ENCODE measurements at places on chromosomes 11 and 22.

GRCh38 chr22:46328797-46329196 is 6.7 kb upstream of the TRMU start:
- DNase-seq = no peak

DNA sequence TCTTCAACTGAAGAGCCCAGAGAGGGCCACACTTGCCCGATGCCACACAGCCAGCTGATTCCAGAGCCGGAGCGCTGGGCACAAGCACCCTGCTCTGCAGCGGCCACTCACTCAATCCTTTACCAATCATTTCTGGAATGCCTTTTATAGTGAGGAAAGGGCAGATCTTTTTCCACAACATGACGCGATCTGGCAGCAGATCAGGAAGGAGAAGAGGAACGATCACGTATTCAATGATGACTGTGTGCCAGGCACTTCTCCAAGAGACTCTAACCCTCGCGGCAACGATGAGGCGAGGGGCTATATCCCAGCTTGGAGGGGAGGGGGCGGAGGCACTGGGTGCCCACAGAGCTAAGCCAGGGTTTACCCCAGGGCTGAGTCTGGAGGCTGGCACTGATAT is 56.3 kb upstream of the TCF20 start:
- DNase-seq = no peak

- no peak for DNase-seq
These were observed 168.5 kb downstream of the ARHGAP42 start for GRCh38 chr11:100855466-100856067.

DNA sequence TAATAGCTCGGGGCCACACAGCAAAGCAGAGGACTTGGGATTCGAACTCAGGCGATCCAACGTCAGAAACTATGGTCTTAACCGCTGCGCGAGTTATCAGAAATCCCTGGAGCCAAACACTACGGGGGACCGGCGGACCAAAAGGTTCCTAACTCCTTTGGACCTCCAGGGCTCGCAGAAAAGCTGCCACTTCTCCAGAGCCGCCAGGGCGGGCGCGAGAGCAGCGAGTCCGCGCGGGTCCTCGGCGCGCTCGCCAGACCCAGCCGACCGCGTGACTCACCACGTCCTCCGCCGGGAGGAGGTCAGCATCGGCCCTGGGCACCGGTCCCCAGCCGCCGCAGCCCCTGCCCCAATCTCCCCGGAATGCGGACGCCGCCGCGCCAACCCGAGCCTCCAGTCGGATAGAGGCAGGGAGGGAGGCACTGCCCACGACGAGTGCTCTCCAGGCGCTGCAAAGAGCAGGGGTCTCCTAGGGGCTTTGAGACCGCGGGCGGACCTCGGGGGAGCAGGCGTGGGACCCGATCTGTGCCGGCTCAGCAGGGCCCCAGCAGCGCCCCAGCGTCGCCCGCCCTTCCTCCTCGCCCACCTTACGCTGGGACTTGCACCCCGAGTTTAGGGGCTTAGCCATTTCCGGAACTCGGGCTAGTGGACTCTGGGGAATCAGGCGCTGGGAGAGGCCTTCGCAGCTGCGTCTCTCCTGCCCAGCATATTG is 6.2 kb upstream of the ALX4 start:
- DNase-seq = no peak

DNA sequence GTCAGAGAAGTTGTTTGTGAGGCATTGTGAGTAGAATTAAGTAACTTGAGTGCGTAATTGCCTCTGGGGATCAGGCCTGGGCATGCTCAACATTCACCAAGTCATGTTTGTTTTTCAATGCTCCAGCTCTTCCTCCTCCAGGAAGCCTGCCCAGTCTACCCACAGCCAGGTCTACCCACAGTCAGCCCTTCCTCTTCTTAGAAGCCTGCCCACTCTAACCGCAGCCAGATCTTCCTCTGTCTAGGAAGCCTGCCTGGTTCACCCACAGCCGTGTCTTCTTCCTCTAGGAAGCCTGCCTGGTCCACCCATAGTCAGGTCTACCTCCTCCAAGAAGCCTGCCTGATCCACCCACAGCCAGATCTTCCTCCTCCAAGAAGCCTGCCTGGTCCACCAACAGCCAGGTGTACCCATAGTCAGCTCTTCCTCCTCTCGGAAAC is 25.0 kb downstream of the LRP5 start:
- no peak for DNase-seq

DNA sequence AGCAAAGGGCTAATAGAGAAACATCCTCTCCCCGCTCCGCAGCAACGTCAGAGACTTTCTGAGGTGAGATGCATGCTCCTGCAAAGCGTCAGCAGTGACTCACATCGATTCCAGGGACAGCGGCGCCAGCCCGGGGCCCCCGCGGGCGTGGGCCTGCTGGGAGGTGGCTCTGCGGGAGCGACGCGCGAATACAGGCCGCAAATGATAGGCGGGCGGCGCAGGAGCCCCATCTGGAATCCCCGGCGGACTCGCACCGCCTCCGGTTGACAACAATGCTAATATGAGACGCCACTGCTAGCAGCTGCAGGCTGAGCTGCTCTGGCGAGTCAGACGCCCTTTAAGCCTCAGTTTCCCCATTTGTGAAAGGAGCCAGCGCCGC is 557 bp downstream of the RANGAP1 start:
- DNase-seq = no peak

DNA sequence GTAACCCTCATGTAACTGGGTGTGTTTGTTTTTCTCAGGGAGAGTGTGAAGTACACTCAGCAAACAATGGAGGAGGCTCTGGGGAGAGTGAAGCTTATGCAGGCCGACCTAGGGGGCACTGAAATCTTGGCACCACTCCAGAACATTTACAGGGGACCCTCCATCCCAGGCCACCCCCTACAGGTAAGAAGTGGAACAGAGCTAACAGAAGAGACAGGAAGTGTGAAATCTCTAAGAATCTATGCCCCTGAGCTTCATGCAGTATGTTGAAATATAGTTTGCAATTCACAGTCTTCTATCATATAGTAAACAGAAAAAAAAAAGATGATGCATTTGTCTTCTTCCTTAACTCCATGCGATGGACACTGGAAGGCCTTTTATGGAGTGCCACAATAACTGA is 8.4 kb downstream of the VWA5A start:
- DNase-seq = no peak

- no peak for DNase-seq
These were observed 256.9 kb downstream of the CADM1 start for GRCh38 chr11:115247361-115247760.

DNA sequence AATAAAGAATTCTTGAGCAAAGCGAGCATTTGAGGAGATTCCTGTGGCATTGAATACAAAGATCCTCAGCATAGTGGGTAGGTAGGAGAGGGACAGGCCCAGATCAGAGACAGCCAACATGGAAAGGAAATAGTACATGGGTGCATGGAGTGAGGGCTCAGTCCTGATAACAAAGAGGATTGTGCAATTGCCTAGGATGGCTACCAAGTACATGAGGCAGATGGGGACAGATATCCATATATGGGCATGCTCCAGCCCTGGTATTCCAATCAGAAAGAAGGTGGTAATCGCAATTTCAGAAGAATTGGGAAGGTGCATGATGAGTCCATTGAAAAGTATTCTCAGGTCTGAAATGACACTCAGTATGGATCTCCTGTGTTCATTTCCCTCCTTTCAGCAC is 8.6 kb downstream of the OR51T1 start:
- DNase-seq = no peak

GRCh38 chr11:122853971-122854446 is 15.7 kb downstream of the CRTAM start:
- no peak for DNase-seq

GRCh38 chr22:17576470-17576869 is 13.2 kb downstream of the SLC25A18 start:
- no peak for DNase-seq

DNA sequence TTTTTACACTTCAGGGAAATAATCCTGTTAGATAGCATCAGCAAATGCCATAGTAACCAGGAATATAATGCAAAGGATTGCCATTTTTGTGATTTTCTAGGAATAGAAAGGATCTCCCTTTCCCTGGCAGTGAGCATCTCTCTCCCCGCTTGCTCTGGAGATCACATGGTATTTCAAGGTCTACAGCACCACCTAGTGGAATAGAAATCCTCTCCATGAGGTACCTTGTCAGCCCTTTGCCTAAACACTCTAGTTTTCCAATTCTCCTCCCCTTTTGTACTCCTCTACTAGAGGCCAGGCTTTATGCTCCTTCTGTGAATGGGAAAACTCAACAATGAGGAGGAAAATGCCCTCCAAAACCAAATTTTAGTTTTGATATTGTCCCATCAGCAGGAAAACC is 78.4 kb downstream of the XRRA1 start:
- DNase-seq = no peak

DNA sequence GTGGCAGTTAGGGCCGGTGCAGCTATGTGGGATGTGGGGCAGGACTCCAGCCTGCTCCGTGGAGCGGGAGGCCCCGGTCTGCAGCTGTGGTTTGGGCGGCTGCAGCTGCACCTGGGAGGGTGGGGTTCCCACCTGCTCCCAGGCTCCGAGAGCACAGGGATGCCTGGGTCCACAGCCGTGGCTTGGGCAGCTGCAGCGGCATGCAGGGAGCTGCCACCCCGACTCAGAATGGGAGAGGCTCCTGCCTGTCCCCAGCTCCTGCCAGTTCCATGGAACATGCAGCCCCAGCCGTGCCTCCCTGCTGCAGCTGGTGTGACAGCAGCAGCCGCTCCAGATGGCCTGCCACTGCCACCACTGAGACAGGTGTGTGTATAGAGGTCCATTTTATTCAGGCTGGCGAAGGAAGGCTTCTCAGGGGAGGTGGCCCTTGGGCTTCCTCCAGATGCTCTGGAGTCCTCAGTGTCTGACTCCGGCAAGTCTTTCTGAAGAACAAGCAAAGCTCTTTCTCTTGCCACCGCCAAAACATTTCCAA is 21.8 kb upstream of the UPK3A start:
- no peak for DNase-seq

DNA sequence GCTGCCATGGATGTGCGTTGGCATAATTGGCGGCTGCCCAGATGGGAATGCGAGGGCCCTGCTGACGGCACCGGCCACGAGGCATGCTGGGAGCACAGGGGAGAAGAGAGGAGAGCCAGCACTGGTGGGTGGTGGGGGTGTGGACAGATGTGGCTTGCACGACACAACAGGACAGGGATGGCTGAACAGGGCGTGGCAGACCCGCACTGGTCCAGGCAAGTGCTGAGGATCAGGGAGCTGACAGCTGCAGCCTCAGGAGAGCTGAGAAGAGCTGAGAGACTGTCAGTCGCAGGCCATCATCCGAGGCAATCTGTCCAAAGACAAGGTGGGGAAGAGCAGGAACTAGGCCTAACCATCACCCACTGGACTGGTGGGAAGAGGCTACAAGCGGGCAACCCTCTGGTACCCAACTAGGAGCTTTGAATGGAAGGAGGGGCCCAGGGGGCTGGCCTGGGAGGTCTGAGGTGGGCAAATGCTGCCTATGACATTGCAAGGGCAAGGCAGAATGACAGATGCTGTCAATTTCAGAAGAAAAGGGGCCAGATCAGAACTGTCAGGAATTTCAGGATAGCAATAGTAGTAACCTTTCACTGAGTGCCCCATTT is 2.4 kb downstream of the GNB1L start:
- DNase-seq = no peak

GRCh38 chr22:43440104-43440387 is 28.2 kb downstream of the MPPED1 start:
- no peak for DNase-seq

GRCh38 chr11:64100782-64101353 is 65.0 kb downstream of the MACROD1 start:
- DNase-seq = no peak

GRCh38 chr11:47987781-47988180 is 7.4 kb downstream of the PTPRJ start:
- no peak for DNase-seq

- no peak for DNase-seq
These were observed 490.1 kb downstream of the OPCML start for GRCh38 chr11:133041928-133042882.

Measured in NCI-H1436 treated with DMSO at 0.1 percent for 48 hours (cell line).